ENCODE measurements at places on chromosomes 12 and 14. TPM values are rescaled to one million over a fixed set of nuclear protein-coding genes. Genes with fewer than 3 reads are reported as not detected.
A peak's percentile ranks its signal among the peaks of the same experiment; 100 is the strongest.

- DNase-seq = no peak
These were observed 362.1 kb downstream of the RAD51B start for GRCh38 chr14:68181519-68182326.

SLC6A15 gene
- not detected for total RNA-seq

DNA sequence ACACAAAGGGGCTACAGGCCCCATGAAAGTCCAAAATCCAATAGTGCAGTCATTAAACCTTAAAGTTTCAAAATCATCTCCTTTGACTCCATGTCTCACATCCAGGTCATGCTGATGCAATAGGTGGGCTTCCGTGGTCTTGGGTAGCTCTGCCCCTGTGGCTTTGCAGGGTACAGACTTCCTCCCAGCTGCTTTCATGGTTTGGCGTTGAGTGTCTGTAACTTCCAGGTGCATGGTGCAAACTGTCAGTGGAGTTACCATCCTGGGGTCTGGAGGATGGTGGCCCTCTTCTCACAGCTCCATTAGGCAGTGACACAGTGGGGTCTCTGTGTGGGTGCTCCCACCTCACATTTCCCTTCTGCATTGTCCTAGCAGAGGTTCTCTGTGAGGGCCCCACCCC is 8.5 kb upstream of the OR4Q2 start:
- DNase-seq = no peak

LRFN5 gene
- total RNA-seq = 0.11 TPM

- no peak for DNase-seq
These were observed at the start of gene KDM2B for GRCh38 chr12:121580959-121581685. KDM2B (minus strand) TSS chr12:121581023; CDS start chr12:121580911, 112 bp downstream.

GRCh38 chr12:83408146-83408545 is 721.4 kb downstream of the TMTC2 start:
- DNase-seq = no peak

- no peak for DNase-seq
These were observed 14.0 kb downstream of the ATP6V1D start for GRCh38 chr14:67345583-67345982.

RIMBP2 gene
- total RNA-seq = not detected

VRTN gene
- not detected for total RNA-seq

DNA sequence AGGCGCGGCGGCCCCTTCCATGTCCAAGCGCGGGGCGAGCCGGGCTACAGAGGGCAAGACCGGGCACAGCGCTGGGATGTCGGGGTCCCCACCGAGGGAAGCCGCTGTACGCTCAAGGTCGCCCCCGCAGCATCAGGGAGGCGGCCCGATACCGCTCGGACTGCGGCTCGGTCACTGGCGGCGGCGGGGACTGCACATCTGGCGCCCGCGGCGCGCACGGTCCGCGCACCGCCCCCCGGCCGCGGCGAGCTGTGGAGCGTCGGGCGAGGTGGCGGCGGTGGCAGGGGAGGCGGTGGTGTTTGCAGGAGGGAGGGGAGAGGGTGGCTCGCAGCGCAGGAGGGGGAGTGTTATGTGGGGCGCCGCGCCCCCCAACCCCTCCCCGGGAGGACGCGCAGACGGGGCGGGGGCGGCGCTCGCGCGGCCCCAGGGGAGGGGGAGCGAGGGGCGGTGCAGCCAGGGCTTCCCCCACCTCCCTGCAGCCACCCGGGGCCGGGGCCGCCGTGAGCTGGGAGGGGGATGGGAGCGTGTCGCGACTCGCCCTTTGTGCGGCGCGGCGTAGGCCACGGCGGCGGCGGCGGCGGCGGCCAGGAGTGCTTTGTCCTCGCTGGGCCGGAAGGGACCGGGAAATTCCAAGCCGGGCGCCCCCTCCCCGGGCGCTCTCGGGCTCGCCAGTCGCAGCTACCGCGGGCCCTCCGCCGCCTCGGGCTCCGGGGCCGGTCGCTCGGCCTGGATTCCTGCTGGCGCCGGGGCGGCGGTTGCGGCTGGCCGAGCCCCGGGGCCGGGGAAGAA is at the start of gene NUAK1:
Gene NUAK1, minus strand, starts transcription at position 322 of the 789 bp plus-strand sequence. Its CDS starts 301 bp downstream, at position 21.
- DNase-seq = peak; percentile 23

GRCh38 chr14:93027810-93028723 is 87.7 kb downstream of the ITPK1 start:
- DNase-seq = no peak

DNA sequence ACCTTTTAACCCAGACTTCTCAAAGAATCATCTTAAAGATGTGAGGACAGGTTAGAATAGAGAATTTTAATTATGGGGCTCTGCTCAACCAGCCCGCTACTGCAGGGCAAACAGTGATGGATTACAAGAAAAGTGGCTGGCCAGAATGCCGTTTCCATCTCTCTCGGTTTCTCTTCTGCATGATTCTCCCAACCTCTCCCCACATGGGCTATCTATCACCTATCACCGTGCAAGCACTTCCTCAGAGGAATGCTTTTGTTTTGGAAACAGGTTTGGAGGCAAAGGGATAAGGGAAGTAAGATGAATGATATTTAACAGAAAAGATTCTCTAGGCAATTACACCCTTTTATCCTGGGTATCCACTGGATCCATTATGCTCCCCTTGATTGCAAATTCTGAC is 37.4 kb upstream of the PHC1 start:
- DNase-seq = no peak

LYZ gene
- 5.3 TPM for total RNA-seq

DNA sequence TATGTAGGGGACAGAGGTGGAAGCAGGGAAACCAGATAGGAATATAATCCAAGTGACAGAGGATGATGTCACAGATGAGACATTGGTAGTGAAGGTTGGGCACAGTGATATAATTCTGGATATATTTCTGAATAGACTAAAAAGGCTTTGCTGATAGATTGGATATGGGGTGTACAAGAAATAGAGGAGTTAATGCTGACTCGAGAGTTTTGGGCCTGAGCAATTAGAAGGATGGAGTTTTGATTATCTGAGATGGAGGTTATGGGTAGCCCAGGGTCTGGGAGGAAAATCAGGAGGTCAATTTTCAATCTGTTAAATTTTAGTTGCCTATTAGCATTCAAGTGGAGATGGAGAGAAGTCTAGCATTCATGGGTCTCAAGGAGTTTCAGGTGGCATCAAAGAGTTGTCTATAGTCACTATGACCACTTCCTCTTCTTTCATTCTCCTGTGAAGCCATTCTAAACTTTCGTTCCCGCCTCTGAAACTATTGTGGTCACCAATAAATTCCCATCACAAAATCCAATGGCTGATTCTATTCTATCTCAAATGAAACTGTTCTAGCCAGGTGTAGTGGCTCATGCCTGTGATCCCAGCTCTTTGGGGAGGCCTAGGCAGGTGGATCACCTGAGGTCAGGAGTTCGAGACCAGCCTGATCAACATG is 10.6 kb upstream of the ANO6 start:
- no peak for DNase-seq

- no peak for DNase-seq
These were observed 123.7 kb downstream of the KIF21A start for GRCh38 chr12:39319180-39319579.

Data from activated B cell treated with CpG ODN at 0.5 μM for 24 hours (primary cell).